AG04449 (cell line): ENCODE measurements at places on chromosomes 12 and 14.

GRCh38 chr14:55599250-55599879, 19.4 kb downstream of the KTN1 start:
- no peak for DNase-seq

- no peak for DNase-seq
Measured at GRCh38 chr12:62252576-62252975, 7.6 kb upstream of the USP15 start.

DNA sequence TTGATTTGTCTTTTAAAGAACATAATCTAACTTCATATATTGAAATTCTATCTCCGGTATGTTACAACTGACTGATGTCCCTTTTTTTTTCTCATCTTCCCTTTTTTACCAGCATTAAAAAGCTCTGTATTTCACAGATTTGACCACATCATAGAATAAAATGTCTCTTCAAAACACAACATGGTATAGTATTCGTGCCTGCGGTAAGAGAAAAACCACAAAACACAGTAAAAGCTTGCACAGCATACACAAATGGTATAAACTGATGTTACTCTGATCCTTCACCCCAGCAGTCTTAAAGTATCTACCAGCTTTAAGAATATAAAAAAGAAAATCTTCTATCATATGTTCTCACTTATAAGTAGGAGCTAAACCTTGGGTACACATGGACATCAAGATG, 83.4 kb downstream of the HECTD1 start:
- DNase-seq: peak; percentile 31

DNA sequence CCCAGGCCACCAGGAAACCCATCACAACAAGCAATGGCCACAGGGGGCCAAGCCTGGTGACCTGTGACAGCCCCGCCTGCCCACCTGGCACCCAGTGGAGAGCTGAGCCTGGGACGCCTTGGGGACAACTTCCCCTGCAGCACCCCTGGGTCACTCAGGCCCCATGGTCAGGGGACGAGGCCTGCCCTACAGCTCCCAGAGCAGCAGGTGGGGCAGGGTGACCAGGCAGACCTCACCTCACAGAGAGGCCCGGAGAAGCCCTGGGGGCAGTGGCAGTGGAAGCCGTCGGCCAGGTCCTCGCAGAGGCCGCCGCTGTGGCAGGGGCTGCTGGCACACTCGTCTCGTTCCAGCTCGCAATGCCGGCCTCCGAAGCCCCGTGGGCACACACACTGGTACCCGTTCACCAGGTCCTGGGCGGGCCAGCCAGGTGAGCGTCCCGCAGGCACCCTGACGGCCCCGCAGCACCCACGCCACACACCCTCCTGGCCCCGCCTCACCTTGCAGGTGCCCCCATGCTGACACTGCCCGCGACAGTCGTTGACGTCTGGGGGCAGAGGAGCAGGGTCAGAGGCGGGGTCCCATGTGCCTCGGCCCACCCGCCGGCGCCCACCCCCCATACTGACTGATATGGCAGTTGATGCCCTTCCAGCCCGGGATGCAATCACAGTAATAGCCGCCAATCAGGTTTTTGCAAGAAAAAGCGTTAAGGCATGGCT, 18.1 kb downstream of the JAG2 start:
- DNase-seq: no peak

GRCh38 chr12:30988646-30989286, 62.2 kb downstream of the TSPAN11 start:
- no peak for DNase-seq
